ENCODE measurements at places on chromosomes 13 and 19.

- DNase-seq: no peak
Measured at GRCh38 chr13:59304596-59304995, 859.1 kb downstream of the DIAPH3 start.

DNA sequence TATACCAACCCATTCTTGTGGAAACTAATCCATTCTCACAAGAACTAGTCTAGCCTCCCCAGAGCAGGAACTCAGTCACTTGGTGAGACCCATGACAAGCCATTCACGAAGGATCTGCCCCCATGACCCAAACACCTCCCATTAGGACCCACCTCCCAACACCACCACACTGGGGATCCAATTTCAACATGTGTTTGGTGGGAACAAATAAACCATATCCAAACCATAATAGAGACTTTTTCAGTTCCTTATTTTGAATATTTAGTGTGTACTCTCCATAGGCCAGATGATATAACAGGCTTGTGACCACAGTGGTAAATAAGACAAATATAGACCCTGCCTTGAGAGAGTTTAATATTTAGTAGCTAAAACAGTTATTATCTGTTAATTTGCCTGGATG, 227.5 kb upstream of the SERP2 start:
- no peak for DNase-seq

GRCh38 chr13:58633226-58633625, 1001.7 kb downstream of the PCDH17 start:
- DNase-seq: no peak

DNA sequence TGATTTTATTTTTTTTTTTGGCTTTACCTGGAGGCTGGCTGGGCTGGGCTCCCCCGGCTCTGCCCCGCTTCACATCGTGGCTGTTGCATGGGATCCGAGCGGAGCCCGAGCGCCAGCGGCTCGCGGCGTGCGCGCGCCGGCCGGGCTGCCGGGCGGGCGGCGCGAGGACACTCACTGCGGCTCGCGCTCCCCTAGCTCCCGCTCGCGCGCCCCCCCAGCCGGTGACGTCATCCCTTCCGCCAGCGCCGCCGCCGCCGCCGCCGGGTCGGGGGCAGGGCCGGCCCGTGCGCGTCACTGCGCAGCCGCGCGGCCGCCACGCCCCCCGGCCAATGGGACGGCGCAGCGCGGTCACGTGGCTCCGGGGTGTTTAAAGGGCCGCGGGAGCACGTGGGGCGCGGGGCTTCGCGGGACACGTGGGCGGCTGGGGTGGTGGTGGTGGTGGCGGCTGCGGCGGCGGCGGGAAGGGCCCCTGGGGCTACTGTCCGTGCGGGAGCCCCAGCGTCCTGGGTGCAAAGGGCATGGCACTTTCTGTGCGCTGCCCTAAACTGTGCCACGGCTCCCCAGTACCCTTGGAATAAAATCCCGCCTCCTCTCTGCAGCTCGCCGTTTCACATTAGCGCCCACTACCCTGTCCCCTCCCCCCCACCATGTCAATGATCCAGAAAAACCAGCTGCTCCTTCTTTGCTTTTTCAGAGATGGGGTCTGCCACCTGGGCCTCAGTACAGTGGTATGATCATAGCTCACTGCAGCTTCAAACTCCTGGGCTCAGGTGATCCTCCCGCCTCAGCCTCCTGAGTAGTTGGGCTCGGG, at the start of gene PTPRS:
Gene PTPRS, minus strand, starts transcription at position 176 of the 811 bp plus-strand sequence. CDS start 54,672 bp downstream, outside the sequence.
- DNase-seq: no peak

GRCh38 chr19:1947651-1948209, 6.8 kb downstream of the CSNK1G2 start:
- no peak for DNase-seq

- DNase-seq: no peak
Measured at GRCh38 chr19:5091684-5092480, 123.0 kb downstream of the KDM4B start.

- no peak for DNase-seq
Measured at GRCh38 chr13:39918620-39919236, 263.3 kb downstream of the COG6 start.

GRCh38 chr13:25874907-25875306, 176.9 kb downstream of the SHISA2 start:
- DNase-seq: no peak

- no peak for DNase-seq
Measured at GRCh38 chr13:79735228-79735627, 254.3 kb downstream of the NDFIP2 start.

DNA sequence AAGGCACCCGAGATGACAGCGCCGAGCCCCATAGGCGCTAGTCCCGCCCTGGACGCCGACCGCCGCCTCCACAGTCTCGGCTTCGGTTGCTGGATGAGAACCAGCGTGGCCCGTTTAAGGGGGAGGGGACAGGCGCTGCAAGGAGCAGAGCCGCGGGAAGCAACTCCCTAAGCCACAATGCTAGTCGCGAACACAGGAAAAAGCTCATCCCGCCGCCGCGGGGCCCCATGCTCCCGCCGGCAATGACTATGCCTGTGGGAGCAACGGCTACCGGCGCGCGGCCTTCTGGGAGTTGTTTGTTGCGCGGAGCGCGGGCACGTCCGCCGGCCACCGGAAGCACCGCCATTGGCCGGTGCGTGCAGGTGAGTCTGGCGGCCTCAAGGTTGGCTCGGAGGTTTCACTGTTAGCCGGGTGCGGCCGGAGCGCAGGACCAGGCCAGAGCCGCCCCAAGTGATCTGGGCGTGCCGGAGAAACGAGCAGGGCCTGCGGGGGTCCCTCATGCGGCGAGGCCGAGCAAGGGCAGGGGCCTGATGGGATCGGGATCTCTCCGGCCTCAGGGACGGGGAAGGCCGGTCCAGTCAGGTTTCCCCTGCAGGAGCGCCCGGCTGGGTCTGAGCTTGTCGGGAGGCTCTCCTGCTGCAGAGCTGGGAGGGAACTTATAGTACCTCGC, at the start of gene ZNF544:
Gene ZNF544, plus strand, starts transcription at position 330 of the 670 bp plus-strand sequence. CDS start 15,110 bp downstream, outside the sequence.
- peak; percentile 19 for DNase-seq

GRCh38 chr13:45778882-45779281, 72.7 kb downstream of the SIAH3 start:
- no peak for DNase-seq

DNA sequence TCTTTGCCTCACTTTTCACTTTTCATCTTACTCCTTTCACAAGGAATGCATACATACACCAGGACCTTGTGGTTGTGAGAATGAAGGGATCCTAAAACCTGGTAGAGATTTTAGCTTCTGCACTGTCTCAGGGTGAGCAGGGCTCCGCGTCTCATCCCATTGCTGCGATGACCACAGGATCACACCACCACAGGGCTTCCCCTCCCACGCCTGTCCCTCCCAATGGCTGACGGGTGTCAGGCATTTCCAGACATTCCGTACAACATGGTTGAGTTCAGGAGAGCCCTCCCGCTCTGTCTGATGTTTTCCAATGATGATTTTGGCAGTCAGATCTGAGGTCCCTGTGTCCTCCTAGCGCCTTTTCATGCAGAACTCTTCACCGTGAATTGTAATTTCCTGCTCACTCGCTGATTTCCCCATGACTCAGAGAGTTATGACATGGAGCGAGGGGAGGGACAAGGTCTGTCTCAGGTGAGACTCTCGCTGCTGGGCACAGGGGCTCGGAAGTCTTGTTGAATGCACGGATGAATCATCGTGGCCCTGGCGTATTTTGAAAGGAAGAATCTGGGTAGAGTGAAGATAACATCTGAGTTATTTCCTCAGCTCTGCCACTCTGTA, 102.8 kb downstream of the TEX29 start:
- peak; percentile 28 for DNase-seq

GRCh38 chr19:45283443-45284033, 32.5 kb downstream of the MARK4 start:
- no peak for DNase-seq

DNA sequence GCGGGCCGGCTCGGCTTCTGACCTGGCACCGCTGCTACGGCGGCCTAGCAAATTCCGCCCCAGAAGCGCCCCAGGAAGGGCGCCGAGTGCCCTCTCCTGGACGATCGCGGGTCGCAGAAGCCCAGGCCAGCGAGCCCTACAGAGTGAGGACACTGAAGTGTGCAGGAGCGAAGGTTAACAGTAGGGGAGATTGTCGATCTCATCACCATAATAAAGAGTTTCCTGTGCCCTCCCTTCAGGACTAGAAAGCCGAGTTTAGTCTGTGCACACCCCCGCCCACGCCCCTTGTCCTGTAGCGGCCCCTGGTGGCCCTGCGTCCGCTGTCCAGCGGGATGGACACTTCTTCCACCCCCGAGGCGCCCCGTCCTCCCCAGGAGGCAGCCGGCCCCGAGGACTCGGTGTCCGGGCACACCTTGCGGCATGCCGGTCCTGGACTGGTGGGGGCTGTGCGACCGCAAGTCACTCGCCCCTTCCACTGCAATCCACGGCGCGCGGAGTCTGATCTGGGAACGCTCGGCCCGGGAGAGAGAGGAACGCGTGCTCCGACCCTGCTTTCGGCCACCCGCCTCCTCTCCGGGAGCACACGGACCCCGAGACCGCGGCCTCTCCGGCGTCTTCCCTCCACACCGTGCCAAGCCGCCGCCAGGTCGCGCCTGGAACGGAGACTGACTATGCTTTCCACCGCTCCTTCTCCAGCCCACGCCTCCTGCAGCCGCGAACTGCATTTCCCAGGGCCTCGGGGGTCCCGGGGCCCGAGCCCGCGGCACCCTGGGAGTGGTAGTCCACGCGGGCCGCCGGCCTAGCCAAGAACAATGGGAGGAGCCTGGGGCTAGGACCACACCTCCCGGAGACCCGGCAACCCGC, 770 bp upstream of the KMT2B start:
- DNase-seq: peak; percentile 69

DNA sequence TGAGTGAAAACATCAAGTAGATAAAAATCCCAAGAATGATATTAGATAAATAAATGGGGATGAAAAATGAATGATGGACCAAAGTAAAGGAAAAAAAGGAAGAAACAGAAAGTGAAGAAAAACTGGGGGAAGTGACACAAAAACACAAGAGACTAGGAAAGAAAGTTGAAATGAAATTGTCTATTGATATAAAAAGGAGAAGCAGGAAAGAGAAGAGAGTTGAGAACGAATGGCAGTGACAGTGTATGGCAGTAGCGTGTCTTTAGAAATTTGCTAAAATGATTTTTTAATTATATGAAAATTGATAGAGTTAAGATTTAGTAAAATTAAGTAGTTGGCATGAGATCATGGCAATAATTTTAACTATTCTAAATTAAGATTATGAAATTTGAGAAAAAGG, 36.3 kb upstream of the SGCG start:
- DNase-seq: no peak

GRCh38 chr19:16366433-16367260, 42.0 kb downstream of the KLF2 start:
- DNase-seq: no peak

DNA sequence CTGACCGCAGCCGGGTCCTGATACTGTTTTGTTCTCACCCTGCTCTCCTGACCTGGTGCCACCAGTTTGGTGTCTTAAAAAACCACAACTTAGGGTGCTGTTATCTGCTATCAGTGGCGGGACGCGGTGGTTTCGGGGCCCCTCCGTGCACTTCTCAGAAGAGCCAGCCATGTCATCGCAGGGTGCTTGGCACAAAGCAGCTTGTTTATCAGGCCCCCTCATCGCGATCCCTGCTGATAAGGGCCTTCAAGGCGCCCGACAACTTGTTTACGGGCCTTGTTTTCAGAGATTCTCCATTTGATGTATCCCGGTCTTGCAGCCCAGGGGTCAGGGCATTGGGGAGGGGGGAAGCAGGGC, 58.1 kb upstream of the KLF2 start:
- no peak for DNase-seq

DNA sequence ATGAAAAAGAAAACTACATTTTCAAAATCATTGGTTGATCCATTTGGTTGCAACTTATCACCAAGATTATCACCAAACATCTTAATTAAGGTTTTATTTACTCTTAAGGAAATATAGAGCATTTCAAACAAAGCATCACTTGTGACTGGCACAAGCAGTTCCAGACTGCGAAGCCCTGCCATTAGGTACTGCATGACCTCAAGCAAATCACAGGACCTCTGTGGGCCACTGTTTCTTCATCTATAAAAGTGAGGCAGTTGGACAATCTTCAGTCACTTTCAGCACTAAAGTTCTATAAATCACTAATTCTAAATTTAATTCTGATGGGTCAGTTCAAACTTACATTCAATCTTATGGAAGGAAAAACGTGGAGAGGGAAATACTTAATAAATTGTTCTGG, 2.0 kb downstream of the ELF1 start:
- no peak for DNase-seq

Data from keratinocyte (primary cell).